ENCODE measurements at places on chromosomes 1 and 21. TPM values are rescaled to one million over a fixed set of nuclear protein-coding genes. Genes with fewer than 3 reads are reported as not detected.

Gene OR2L13
- total RNA-seq, result not detected

Gene SMIM11
- 3.8 TPM for total RNA-seq

Gene LRRC7
- total RNA-seq, result not detected

Gene FAM3B
- not detected for total RNA-seq

Gene XCL1
- total RNA-seq, result not detected

Gene LINGO4
- total RNA-seq, result not detected

Gene TBX19
- total RNA-seq, result 4.7 TPM

Gene OR10Z1
- not detected for total RNA-seq

Gene KRTAP7-1
- total RNA-seq, result not detected

Gene COL24A1
- not detected for total RNA-seq

Gene LUZP1
- 13.0 TPM for total RNA-seq

Gene SLC44A5
- 0.69 TPM for total RNA-seq

Gene ADAM30
- not detected for total RNA-seq

Gene CFHR2
- not detected for total RNA-seq

Gene TCHHL1
- not detected for total RNA-seq

Gene TRIM17
- not detected for total RNA-seq

Gene MTF2
- 49.1 TPM for total RNA-seq

Gene VAV3
- 29.1 TPM for total RNA-seq

Gene RHD
- total RNA-seq, result not detected

Gene NBPF11
- total RNA-seq, result 28.7 TPM

Gene CHI3L2
- 23.6 TPM for total RNA-seq

Measured in activated B cell treated with CpG ODN at 0.5 μM for 24 hours (primary cell).